KBM-7 (cell line): ENCODE measurements at places on chromosomes 11 and 22.

GRCh38 chr11:20627026-20627425 lies 27.6 kb downstream of the SLC6A5 start:
- DNase-seq = no peak

DNA sequence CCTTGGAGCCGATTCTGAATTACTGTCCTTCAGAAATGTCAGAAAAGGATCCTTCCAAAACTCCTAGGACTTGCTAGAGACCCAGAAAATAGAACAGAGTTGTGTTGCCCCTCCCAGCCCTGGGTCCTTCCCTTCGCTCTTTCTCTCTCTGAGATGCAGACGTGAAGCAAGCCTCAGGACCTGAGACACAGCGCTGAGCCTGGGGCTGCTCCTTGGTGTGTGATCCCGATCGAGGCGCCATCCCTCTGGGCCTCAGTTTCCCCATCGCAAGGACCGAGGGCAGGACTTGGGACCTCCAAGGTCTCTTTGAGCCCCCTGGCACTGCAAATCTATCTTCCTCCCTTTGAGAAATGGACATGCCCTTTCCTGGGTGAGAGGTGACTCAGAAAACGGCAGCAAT lies 533.5 kb downstream of the TBC1D22A start:
- no peak for DNase-seq

DNA sequence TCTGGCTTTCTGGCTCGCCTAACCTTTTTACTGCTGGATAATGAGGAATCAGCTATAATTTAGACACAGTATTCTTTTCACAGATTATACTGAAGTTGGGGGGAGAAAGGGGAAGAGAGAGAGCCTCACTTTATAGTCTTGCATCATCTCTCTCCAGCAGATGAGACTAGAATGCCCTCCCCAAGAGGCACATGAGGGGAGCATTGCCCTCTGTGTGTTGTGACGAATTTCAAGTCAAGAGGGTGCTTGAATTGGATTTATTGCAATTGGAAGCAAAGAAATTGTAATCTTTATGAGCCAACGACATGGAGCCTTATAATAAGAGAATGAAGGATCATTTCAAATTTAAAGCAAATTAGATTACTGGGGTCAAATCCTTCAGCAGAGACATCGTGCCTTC lies 17.6 kb upstream of the CADM1 start:
- DNase-seq = no peak

DNA sequence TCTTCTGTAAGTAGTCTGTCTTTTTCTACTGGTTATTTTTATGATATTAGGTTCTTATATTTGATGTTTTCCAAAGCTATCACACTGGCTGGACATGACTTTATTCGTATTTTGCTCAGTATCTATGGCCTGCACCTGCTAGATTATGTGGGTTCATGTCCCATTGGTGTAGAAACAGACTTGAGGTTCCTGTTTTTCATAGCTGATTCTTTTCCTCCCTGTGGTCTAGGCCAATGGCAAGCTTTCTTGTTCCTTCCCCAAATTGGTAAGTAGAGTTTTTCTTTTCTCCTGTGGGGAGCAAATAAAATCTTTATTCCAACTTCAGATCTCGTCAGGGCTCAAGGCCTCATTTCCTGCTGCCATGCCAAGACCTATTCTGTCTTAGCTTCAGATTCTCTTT lies 30.2 kb upstream of the SWAP70 start:
- DNase-seq = peak; percentile 70

DNA sequence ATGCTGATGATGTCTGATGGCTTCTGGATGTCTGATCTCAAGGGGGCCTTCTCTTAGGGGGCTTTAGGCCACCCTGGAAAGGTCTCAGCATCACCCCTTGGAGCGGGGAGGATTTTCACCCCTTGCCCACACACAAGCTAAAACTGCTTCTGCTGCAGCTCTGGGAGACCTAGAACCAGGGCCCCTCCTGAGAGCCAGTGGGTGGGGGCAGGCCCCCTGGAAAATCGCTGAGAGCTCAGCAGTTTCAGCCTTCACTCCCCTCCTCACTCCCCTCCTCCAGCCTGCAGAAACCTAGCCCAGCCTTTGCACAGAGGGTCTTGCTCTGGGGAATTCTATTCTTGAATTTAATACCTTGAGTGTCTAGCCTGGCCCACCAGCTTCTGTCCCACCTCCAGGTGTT lies 17.2 kb downstream of the CD6 start:
- DNase-seq = no peak

DNA sequence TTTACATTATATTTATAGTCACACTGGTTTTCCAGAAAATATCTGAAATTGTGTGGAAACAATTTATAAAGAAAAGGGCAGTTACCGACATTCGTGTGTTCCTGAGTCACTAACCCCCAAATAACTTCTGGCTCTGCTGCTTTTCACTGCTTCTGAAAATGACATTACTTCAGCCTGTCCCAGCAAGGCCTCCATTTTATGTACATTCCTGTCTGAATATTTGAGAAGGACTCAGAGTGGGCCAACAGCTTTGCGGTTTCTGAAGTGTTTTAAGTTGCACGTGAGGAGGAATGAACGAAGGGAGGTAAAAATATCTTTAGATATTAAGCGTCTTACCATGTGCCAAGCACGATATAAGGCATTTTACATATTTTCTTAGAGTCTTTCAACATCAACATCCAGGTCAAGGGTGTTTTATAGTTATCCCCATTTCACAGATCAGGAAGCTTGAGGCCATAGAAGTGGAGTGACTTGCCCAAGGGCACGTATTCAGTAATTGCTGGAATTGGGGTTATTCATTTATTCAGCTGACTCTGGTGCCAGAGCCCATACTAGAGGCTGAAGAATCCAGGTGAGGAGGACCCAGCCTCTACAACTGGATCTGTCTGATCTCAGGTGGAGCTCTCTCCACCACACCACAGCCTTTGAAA lies 30.8 kb upstream of the WNT11 start:
- DNase-seq = no peak

GRCh38 chr11:97856666-97857065 lies 1164.1 kb upstream of the CNTN5 start:
- DNase-seq = no peak

GRCh38 chr11:20080032-20080685 lies 80.1 kb downstream of the DBX1 start:
- DNase-seq = no peak

- DNase-seq = no peak
These were observed 5.8 kb upstream of the EMID1 start for GRCh38 chr22:29199702-29200400.

DNA sequence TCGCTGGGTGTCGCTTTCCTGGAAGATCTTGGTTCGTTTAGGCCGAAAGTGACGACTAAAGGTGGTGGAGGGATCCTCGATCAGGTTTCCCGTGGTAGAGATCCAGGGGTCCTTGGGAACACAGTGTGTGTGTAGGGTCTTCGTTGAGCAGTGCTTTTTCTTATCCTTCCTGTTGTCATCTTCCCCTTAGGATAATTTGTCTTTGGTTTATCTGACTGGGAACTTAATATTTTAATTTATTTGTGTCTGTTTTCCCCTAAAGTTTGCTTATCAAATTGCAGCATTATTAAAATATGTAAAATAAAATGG lies 403 bp downstream of the RBM7 start:
- no peak for DNase-seq

GRCh38 chr22:44878483-44879300 lies 126.3 kb downstream of the ARHGAP8 start:
- no peak for DNase-seq

DNA sequence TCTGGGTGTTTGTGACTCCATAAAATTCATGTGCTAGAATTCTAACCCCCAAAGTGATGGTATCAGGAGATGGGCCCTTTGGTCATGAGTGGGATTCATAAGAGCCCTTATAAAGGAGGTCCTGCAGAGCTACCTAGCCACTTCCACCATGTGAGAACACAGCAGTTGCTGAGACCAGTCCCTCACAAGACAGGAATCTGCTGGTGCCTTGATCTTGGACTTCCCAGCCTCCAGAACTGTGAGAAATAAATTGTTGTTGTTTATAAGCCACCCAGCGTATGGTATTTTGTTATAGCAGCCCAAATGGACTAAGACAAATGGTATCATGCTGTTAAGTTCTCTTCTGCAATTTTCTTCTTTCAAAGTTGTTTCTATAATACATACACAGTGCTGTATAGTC lies 1.5 kb upstream of the PLAAT5 start:
- no peak for DNase-seq

GRCh38 chr11:20597680-20598484 lies 1.5 kb upstream of the SLC6A5 start:
- DNase-seq = no peak

DNA sequence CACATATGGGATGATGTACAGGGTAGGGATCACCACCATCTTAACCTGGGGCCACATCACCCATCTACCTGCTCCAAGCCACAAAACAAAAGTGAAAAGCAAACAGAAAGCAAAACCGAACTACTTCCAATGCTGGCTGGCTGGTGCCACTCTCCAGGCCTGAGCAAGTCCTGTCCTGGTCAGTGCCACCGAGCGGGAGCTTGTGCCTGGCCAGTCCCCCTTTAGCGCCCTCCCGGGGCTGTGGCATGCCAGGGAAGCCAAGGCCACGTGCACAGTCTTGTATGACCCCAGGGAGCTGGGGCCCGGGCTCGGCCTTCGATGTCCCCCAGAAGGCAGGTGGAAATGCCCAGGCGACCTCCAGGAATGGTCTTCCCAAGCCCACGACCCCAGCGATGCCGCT lies 17.9 kb upstream of the NAP1L4 start:
- DNase-seq = no peak

DNA sequence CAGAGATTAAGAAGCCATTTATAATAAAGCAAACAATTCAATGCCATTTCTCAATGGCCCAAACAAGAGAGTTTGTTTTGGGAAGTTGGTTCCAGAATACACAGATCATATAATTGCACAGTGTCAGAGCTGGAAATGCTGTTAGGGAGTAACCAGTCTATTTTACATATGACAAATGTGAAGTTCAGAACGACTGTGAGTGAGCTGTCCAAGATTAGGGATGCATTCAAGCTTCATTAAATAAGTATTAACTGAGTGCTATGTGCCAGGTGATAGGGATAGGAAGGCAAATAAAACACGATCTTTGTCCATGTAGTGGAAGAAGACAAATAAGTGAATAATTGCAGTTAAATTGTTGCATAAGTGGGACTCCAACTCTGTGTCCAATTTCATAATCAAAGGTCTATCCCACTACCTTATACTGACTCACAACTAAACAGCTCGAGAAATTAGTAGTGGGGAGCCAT lies 33.1 kb upstream of the PICALM start:
- DNase-seq = no peak

DNA sequence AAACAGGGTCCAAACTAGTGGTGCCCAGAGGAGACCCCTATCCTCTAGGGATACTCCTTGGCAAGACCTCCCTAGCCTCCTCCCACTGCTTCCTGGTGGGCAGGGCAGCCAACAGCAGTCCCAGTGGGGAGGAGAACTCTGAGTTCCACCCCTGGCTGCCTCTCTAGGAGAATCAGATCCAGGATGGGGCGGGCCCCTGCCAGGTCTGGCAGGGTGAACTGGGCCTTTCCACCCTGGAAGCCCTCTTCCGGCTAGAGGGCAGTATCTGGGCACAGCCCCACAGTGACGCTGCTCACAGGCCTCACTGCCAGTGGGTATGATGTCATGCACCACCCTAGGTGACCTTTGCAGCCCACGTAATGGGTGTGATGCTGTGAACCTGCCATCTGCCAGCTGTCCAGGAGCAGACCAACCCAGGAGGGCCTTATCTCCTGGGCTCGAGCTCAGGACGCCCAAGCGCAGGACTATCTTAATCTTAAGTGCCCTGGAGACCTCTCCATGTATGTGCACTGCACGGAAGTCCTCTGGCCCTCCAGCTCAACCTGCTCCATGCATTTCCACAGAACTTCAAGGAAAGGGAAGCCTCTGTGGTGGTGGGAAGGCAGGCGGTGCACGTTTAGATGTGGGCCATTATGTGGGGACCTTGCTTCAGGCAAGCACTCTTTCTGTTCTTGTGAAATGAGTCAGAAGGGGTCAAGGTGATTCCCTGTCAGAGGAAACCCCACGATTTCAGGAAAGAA lies 31.8 kb upstream of the FCHSD2 start:
- no peak for DNase-seq
